ENCODE measurements at places on chromosomes 5 and 9. TPM values are rescaled to one million over a fixed set of nuclear protein-coding genes. Genes with fewer than 3 reads are reported as not detected.
A peak's percentile ranks its signal among the peaks of the same experiment; 100 is the strongest.

FNBP1 gene
- 173 TPM for total RNA-seq

- peaks cover 3% of the 10 kb centered on the region for H3K36me3 ChIP-seq
- H3K27me3 ChIP-seq: peaks cover 5% of the 10 kb centered on the region
- DNase-seq: no peak
- H3K4me3 ChIP-seq: no peak overlapping the region
- no peak overlapping the region for H3K27ac ChIP-seq
- H3K4me1 ChIP-seq: peaks cover 19% of the 10 kb centered on the region
Measured at GRCh38 chr5:137891849-137892248, 2.6 kb downstream of the PKD2L2 start.

DNA sequence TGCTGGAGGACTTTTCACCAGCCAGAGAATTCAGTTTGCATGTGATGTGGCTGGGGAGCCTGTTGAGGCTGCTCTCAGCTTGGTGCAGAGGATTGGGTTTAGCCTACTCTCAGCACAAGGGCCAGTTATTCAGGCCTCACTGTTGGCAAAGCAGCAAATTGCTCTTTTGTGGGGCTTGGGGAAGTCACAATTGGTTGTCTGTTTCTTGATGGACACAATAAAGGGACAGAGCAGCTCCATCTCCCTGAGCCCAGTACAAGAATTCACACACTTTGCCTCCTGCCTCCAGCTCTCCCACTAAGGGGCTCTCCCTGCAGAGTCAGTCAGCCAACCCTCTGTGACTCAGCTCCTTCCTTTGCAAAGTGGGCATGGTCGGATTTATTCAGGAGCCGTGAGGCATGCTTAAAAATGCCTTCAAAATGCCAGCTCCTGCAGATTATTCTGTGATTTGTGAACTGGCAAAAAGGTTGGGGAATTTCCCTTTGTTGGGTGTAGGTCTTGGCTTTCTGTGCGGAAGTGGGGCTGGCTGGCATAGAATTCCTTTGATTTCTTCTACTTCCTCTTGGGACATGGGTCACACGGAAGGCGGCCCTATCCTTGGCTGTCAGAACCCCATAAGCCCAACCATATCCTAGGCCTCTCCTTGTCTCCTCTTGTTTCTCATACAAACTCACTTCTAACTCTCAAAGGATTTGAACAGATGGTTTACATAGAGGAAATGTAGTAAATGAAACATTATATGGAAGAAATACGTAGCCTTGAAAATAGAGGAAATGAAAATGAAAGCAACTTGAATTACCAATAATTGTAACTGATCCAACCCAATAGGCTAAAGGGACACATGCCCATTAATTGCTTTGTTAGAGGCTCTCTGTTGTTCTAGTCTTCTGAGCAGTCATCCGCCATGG, 118.7 kb upstream of the CD180 start:
- no peak for DNase-seq
- no peak overlapping the region for H3K27ac ChIP-seq
- no peak overlapping the region for H3K4me3 ChIP-seq
- H3K36me3 ChIP-seq: no peaks in the 10 kb centered on the region

DNA sequence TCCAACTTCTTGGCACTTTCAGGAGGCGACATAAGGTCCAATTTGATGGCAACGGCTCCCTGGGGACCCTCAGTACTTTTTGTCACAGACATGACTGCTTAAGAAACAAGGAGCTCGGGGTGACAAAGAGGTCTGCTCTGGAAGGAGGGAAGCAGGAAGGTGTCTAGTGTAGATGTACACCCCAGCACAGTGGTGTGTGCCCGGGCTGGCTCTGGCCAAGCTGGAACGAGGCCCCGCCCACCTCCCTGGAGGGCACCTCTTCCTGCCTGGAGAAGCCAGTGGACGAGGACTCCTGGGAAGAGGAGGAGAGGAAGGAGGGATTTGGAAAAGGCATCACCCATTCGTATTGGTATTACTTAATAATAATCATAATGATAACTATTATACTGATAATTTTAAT, at the start of gene SLC36A2:
Gene SLC36A2, minus strand, starts transcription at position 191 of the 400 bp plus-strand sequence. Its CDS starts 99 bp downstream, at position 92.
- H3K27me3 ChIP-seq: peaks cover 27% of the 10 kb centered on the region
- no peak for DNase-seq
- H3K36me3 ChIP-seq: no peaks in the 10 kb centered on the region
- no peak within 1 kb of the TSS for H3K27ac ChIP-seq
- no peak within 1 kb of the TSS for H3K4me3 ChIP-seq

GRCh38 chr5:133754575-133755169, 142.3 kb upstream of the FSTL4 start:
- no peak overlapping the region for H3K4me3 ChIP-seq
- peak; percentile 40 for DNase-seq
- no peaks in the 10 kb centered on the region for H3K4me1 ChIP-seq
- no peak overlapping the region for H3K27ac ChIP-seq

DNA sequence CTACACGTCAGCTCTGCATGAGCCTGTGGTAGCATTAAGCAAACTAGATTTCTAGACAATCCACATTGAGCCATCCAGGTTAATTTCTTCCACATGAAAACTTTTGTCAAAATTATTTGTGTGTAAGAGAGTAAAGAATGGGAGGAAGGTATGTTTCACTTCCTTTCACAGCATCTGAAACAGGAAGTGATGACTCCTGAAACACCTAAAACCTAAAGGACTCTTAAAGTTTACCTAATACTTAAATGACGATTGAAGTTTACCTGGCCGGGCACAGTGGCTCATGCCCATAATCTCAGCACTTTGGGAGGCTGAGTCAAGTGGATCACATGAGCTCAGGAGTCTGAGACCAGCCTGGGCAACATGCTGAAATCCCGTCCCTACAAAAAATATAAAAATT, 223.8 kb downstream of the CEMIP2 start:
- no peak overlapping the region for H3K27ac ChIP-seq
- H3K4me1 ChIP-seq: no peaks in the 10 kb centered on the region
- DNase-seq: no peak
- no peaks in the 10 kb centered on the region for H3K36me3 ChIP-seq
- H3K4me3 ChIP-seq: no peak overlapping the region
- peaks cover 19% of the 10 kb centered on the region for H3K27me3 ChIP-seq

DNA sequence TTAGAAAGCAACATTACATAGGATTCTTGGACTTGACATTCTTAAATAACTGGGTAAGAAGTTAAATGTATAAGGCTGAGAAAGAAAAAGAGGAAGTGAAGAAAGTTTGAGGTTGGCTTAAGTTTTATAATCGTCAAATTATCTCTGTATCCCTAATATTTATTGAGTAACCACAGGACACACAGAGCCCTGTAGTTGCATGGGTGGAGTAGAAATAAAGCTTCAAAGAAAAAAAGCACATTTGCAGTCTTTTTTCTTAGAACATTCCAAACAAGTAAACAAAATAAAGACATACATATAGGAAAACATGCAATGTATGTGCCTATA, 137.0 kb downstream of the CCDC192 start:
- no peaks in the 10 kb centered on the region for H3K4me1 ChIP-seq
- no peaks in the 10 kb centered on the region for H3K36me3 ChIP-seq
- no peaks in the 10 kb centered on the region for H3K27me3 ChIP-seq
- no peak overlapping the region for H3K27ac ChIP-seq

DNA sequence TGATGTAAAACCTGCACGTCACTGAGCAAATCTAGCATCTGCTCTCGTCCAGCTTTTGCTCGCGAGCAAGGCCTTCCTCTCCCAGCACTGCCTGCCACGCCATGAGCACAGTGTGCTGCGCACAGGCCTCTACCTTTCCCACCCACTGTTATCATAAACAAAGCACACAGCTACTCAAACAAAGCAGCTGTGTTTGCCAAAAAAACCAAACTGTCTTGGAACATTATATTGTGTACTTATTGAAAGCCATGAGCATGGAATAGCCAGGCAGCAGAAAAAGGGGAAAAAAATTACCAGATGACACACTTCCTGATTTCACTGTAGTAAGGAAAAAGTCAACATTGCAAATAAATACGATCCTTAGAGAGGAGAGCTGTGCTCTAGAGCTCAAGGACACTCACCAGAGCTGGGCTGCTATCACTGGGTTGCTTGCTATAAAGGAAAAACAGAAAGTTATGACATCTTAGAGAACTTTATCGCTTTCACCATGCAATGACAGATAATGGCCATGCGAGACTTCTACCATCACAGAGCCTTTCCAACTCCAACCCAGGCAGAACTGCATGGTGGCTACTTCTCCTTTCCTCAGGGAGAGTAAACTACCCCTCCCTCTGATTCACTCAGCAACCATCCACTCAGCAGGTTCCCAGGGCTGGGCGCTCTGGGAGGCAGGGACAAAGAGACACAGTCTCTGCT, 69.6 kb downstream of the EPB41L4B start:
- H3K27ac ChIP-seq: no peak overlapping the region
- H3K4me1 ChIP-seq: no peaks in the 10 kb centered on the region
- DNase-seq: no peak
- H3K27me3 ChIP-seq: no peaks in the 10 kb centered on the region
- H3K4me3 ChIP-seq: no peak overlapping the region
- H3K36me3 ChIP-seq: no peaks in the 10 kb centered on the region

DNA sequence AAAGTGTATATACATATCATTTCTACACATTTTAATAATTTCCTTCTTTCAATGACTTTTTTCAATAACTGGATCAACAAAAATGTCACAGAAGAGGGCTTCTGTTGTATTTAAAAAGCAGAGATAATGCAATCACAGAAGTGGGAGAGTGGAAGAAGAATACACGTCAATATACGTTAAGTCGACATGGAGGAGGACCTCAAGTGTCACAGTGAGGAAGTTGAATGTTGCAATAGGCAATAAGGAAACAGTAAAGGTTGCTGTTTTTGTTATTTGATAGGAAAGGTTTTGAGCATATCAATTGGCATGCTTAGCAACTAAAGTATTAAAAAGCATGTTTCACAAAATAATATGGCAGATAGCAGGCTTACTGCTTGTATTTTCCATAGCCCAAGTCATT, 184.0 kb upstream of the NR4A3 start:
- no peak overlapping the region for H3K4me3 ChIP-seq
- DNase-seq: no peak
- H3K4me1 ChIP-seq: no peaks in the 10 kb centered on the region
- H3K27me3 ChIP-seq: peaks cover 13% of the 10 kb centered on the region
- no peak overlapping the region for H3K27ac ChIP-seq
- H3K36me3 ChIP-seq: no peaks in the 10 kb centered on the region

GRCh38 chr5:74013222-74013621, 387.2 kb downstream of the ARHGEF28 start:
- H3K4me1 ChIP-seq: no peaks in the 10 kb centered on the region
- H3K27me3 ChIP-seq: no peaks in the 10 kb centered on the region
- DNase-seq: no peak
- no peaks in the 10 kb centered on the region for H3K36me3 ChIP-seq
- no peak overlapping the region for H3K27ac ChIP-seq
- H3K4me3 ChIP-seq: no peak overlapping the region

DNA sequence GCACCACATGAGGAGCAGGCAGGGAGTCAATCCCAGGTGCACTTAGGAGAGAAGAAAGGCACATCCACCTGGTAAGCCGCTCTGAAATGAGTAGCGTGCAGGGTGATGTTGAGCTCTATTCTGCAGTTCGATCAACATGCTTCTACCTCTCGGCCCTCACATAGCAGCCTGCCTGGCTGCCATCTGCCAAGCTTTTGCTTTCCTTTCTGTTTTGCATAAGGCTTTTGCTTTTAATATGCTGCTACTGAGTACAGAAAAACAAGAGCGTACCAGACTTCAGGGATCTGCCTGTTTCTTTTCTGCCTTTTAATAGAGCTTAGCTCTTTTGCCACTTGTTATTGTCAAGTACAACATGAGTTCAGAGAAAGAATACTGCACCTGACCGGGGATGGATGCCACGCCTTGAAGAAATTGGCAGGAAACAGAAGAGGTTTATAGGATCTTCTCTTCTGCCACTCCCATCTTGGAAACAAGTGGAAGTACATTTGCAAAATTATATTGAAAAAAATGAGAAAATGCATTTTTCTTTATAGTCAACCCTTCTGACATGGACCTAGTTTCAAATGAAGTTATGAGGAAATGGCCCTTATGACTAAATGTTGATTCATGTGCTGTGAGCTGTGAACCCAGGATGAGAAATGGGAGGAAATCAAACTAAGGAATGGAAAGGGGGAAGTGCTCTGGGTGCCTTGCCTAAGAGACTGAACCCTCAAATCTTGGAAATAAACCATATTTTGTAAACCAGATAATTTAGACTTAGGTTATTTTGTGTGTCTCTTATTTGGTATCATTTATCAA, 4.0 kb upstream of the FCHO2 start:
- DNase-seq: no peak
- H3K36me3 ChIP-seq: no peaks in the 10 kb centered on the region
- H3K27me3 ChIP-seq: peaks cover 41% of the 10 kb centered on the region
- H3K27ac ChIP-seq: no peak overlapping the region
- no peak overlapping the region for H3K4me3 ChIP-seq

- no peaks in the 10 kb centered on the region for H3K27me3 ChIP-seq
- DNase-seq: no peak
- H3K36me3 ChIP-seq: no peaks in the 10 kb centered on the region
Measured at GRCh38 chr9:37944671-37945481, 40.9 kb upstream of the SLC25A51 start.

GRCh38 chr5:10021248-10021647, 228.4 kb downstream of the ATPSCKMT start:
- H3K36me3 ChIP-seq: no peaks in the 10 kb centered on the region
- no peaks in the 10 kb centered on the region for H3K27me3 ChIP-seq
- H3K4me1 ChIP-seq: no peaks in the 10 kb centered on the region
- no peak overlapping the region for H3K27ac ChIP-seq

DNA sequence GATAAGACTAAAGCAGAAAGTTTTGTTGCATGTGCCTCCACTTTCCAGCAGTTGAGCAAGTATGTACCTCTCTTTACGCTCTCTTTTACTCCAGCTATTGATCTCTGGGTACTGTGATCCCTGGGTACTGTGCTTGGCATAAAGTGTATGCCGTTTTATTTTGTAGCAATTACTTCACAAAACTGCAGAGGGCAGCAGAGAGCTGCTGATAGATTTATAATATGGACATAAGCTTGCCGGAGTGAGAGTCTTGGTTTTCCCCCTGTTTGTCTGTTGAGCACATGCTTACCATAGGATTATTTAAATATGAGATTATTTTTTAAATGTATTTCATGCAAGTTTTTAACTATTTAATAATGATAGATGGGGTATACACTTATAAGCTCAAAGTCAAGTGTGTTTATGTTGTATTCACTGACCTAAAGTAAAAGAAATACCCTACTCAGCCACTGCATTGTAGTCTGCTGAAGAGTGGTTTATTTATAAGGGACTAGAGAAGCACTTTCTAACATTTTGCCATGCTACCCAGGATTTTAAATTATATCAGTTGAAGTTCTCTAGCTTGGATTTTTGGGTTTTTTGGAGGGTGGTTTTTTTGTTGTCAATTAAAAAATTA, 13.0 kb downstream of the TTC1 start:
- peaks cover 20% of the 10 kb centered on the region for H3K4me1 ChIP-seq
- H3K27ac ChIP-seq: no peak overlapping the region
- H3K27me3 ChIP-seq: no peaks in the 10 kb centered on the region
- H3K4me3 ChIP-seq: no peak overlapping the region

GRCh38 chr5:58767104-58767503, 184.2 kb downstream of the RAB3C start:
- H3K27ac ChIP-seq: no peak overlapping the region
- H3K36me3 ChIP-seq: no peaks in the 10 kb centered on the region
- no peaks in the 10 kb centered on the region for H3K4me1 ChIP-seq
- H3K4me3 ChIP-seq: no peak overlapping the region

DNA sequence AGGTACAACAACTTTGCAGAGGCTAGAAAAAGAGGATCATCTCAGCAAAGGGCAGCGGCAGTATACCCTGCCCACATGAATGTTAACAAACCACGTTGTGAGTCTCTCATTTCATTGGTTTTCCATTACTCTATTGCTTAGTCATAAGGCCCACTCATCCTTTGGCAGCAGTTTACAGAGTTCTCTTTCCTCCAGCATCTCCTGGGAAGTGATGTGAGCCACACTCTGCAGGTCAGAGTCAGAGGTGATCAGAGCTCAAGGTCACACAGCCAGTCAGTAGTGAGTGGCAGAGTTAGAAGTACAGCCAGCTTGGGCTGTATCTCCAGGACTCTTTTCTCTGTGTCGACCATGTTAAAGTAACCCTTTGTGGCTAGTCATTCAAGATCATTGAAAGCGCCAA, 599.6 kb upstream of the GRAMD2B start:
- no peaks in the 10 kb centered on the region for H3K36me3 ChIP-seq
- H3K27me3 ChIP-seq: no peaks in the 10 kb centered on the region
- H3K27ac ChIP-seq: no peak overlapping the region
- no peak for DNase-seq
- H3K4me1 ChIP-seq: no peaks in the 10 kb centered on the region
